ENCODE measurements at places on chromosomes 7 and 10.

DNA sequence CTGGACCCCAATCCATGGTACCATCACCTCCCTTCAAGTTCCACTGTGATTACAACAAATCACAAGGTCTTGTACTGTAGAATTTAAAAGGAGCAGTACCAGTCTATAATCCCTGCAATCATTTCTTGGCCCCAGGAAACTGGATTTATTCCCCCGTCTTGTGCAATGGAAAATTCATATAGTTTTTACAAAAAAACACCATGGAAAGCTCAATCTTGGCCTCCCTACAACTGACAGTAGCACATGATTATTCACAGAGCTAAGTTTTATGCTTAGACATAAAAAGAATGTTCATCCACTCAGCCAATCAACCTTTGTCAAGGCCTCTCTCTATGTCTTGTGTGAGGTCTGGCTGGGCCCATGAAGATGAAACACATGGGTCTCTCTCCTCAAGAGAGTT lies 10.2 kb downstream of the DGKI start:
- no peak for DNase-seq

DNA sequence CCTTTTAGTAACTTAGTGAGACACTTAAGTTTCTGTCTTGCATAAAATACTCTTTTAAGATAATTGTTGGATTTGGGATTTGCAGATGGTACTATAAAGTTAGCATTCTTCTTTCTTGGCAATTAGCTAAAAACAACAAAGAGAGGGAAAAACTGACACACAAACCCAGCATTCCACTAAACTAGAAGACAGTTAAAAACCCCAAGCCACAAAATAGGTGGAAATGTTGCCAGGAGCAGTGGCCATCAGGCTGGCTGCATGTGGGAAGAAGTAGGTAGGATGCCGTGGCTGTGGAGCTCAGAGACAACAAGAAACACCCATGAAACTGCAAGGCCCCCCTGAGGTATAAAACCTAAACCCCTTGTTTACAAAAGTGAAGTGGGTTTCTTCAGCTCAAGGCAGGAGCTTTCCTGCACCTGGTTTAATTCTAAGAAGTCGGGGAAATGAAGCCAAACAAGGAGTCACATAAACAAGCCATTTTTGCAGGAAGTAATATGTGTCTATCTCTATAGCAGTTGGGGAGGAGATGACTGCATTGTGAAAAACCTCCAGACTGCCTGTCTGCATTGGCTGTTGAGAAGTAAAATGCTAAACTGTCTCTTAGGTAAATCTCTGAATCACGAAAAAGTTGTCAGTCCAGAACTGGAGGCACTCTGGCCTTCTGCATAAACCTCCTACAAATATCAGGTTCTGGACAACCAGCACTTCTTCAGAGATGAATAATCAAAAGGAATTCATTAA lies 9.5 kb downstream of the RAB18 start:
- no peak for DNase-seq

GRCh38 chr10:4359003-4359402 lies 467.0 kb upstream of the AKR1E2 start:
- DNase-seq, result no peak

- no peak for DNase-seq
Observed at GRCh38 chr10:62492012-62492869, 118.1 kb downstream of the ZNF365 start.

DNA sequence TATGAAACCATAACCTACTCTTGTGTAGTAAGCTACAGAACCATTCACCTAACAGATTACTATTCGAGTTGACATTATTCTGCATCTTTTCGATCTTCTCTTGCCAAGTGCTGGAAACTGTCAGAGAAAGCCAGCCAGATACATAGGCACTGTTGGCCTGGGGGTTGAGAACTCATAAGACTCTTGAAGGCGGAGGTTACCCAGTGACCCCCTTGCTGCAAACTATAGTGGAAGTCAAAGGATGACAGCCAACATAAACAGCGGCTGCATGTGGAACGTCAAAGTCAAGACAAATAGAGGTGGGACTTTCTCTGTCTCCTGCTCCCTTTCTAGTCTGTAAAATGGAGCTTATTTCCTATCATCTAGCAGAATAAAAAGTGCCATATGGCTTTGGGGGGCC lies 394.2 kb downstream of the LRMDA start:
- DNase-seq, result no peak

DNA sequence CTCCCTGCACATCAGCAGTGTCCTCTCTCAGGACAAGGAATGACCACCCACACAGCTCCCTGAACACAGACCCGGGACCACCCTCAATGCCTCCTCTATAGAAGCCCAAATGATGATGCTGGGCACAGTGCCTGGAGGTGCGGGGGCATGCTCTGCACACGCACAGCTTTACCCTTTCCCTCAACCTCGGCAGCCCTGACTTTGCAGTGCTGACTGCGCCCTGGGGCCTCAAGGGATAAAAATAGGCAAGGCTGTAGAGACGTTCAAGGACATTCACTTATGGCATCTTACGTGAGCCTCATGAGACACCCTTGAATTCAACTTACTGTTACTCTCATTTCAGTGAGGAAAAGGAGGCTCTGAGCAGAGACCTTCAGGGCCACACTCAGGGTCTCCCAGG lies 521.6 kb upstream of the MGMT start:
- DNase-seq, result no peak

DNA sequence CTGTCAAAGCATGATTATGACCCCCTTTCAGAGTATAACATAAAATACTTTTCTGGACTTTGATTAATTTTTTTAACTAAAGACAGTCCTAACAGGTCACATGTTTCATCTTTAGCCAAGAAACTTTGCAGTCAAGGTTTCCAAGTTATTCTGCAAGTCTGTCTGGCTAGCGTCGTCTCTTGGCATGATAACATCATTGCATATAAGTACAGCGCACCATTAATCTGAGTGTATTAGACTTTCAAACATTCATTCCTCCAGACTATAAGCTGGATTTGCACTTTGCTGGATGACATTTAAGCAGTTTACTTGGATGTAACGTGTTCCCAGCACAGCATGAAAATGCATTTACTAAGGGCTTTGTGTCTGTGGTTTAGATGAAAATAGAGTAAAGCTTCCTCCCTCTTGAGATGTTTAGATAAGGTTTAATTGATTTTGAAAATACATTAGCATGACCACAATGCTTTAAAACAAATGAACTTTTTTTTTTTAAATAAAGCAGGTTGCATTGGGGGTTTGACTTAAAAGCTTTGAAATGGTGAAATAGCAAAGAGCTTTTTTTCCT lies 349.0 kb upstream of the MTPN start:
- no peak for DNase-seq

DNA sequence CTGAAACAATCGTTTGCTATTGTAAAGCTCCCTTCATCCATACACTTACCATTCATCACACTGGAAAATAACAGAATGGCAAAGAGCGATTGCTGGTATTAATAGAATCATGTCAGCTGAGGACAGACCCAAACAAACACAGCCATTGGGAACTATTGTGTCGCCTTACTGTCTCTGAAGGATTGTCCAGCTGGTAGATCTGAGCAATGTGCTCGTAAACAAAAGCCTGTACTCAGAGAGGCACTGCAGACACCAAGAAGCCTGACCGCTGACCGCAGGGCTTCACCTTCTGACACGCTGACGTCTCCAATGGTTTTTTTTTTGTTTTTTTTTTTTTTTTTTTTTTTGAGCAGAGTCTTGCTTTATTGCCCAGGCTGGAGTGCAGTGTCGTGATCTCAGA lies 151.0 kb upstream of the FRMD4A start:
- DNase-seq, result no peak

DNA sequence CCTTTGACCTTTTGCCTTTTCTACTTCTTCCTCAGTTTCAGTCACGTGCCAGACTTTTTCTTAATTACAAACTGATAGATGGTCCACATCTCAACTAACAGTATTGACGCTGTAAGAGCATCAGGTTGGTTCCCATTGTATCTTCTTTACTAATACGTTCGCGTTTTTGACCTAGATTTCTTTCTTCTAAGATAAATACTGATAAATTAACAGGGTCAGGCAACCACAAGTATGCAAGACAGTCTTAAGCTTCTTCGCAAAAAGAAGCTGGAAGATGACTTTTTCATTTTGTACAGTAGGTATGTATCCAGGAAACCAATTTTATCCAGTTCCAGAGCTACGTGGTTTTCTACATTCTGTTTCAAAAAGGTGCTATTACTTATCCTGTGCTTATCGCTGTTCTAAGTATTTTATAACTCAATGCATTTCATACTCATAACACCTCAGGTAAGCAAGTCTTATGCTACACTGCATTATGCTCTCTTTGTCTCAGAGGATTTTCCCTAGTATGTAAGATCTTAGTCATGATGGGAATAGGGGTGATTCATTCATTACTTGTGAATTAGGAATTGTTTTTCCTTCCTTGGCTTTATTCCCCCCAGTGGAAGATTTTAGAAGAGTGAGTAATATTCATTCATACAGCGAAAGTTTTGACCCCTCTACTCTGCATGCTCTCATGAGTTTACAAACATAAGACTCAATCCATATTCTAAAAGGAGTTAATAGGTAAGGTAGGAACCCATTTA lies 955 bp downstream of the DUS4L start:
- no peak for DNase-seq
